ENCODE measurements at places on chromosomes 6 and 20.

GRCh38 chr6:137787016-137787415 lies 80.0 kb upstream of the TNFAIP3 start:
- peak; percentile 66 for DNase-seq

DNA sequence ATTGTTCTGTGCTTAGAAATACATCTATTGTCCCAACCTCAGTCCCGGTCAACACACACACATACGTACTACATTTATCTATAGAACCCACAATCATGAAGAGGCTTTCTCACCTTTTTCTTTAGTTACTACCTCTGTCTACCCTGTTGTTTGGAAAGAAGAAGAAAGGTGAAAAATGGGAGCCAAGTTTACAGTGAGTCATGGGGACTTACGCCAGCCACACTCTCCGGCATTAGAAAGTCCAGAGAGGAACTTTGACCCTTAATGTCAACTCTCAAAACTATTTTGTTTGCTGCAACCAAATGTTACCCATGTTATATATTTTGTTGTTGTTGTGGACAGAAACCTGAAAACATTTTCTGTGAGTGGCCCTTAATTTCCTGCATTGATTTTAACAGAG lies 259.1 kb downstream of the ZFAND3 start:
- DNase-seq: no peak

DNA sequence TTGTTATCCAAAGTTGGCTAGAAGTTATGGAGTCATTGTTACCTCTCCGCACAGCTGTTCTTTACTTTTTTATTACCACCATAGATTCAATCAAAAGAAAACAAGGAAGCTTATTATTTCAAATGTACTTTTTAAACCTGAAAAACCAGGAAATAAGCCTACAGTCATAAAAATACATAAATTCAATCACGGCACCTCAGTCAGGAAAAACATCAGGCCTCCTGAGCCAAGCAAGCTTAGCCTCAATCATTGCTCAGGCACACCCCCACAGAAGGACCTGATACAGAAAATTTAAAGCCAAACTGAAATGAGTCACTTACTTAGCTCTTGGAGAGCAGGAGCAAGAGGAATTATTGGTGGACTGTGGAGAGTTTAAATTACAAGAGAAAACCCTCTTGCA lies 44.3 kb downstream of the MARCKS start:
- DNase-seq: no peak

GRCh38 chr6:4513561-4513960 lies 262.6 kb upstream of the CDYL start:
- no peak for DNase-seq

DNA sequence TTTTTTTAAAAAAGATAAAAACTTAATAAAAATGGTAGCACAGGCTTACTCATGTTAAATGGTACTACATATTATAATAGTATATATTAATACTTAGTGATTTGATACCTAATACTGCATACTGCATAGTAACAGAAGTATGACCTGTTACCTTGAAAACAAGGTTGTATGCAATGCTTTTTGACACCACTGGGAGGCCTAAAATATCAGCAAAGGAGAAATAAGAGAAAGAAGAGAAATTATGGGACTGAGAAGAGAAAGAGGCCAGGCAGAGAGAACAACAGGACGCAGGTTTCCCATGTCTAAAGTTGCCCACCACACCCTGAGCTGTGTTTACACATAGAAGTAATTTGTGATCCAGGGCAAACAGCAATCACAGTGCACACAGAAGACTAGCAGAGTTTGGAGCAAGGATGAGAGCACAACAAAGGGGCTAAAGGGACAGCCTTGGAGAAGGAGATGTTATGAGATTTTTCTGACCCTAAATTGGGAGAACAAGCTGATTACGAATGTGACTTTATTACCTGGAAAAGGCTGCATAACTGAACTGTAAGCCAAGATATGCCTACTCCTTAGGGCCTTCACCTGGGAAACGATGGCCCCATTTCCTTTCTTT lies 73.2 kb downstream of the ROS1 start:
- DNase-seq: no peak

DNA sequence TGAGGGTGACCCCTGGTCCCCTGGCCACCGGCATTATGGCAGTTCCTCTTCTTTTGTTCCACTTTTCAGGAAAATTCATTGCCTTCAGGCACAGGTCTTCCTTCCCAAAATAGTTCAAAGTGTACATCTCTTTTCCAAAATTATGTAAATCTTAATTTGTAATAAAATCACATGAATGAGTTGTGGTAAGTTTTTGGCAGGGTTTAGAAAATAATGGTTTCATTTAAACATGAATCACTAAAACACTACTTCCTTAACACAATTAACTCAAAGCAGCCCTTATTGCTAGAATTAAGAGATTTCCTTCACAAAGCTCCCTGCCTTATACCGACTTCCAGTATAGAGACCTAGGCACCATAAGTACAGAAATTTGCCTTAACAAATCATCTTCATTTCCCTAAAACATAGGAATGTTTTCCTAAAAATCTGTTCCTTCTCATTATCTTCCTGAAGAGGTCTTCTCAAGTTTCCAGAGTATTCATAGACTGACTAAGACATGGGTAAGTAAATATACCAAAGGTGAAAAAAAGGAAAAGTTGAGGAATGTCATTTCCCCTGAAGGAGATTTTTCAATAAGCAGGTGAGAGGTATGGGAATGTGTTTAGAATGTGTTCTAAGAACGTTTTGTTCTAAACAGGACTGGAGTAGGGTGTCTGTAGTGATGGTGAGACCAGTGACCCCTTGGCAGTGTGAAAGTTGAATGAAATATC lies 148.2 kb upstream of the CITED2 start:
- no peak for DNase-seq

GRCh38 chr20:38759106-38759505 lies 10.8 kb downstream of the ACTR5 start:
- no peak for DNase-seq

DNA sequence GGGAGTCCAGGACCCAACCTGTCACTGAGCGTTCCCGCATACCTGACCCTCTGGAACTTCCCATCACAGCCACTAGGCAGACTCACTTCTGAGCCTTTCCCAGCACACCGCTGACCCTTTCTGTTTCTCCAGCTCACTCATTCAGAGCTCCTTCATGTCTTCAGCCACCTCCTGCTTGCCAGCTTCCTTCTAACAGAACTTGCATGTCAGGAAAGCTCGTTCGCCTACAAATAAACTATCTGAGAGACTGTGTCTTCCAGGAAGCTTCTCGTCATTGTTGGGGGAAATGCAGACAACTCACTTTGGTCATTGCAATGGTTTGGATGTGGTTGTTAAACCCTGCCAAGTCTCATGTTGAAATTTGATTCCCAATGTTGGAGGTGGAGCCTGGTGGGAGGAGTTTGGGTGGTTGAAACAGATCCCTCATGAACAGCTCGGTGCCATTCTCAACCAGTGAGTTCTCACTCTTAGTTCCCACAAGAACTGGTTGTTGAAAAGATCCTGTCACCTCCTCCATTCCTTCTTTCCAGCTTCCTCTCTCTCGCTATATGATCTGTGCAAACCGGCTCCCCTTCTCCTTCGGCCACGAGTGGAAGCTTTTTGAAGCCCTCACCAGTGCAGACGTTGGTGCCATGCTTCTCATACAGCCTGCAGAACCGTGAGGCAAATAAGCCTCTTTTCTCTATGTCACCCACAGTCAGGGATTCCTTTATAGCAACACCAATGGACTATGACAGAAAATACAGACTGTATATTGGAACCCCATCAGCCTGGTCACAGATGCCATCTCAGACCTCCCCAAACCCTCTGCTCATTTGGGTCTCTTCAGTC lies 1.4 kb upstream of the MUC21 start:
- peak; percentile 38 for DNase-seq
